NCI-H446 treated with DMSO at 0.1 percent for 48 hours (cell line): ENCODE measurements at places on chromosomes 7 and 10.

GRCh38 chr10:44383749-44384600 lies 922 bp downstream of the CXCL12 start:
- DNase-seq = no peak

- no peak for DNase-seq
Observed at GRCh38 chr7:75993689-75994387, 557 bp downstream of the TMEM120A start.

DNA sequence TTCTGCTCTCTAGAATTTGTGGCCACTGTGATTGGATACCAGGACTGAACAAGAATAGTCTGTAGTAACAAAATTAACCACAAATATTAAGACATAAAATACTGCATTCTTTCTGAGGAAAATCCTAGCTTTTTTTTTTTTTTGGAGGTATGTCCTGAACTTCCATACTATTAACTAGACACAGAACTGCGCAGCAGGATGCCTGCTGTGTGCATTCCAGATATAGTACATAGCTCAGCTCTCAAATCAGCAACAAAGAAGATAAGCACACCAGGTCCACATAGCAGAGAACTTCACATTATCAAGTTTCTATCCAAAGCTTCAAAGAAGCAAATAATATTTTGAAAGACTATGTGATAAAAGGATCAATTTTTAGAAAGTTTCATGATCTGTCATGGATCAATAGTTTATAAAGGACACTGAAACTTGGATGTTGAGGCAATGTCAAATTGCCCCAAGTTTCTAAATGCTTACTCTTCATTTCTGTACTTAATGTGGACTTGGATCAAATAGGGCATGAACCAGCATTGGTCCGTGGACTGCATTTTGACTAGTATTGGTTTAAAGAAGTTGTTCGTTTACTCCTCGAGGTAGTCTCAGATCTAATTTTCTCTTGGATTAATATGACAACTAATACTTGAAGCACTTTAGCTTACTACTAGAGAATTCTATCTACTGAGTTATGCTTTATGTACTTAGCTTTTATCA lies 15.4 kb downstream of the NAMPT start:
- DNase-seq = no peak

DNA sequence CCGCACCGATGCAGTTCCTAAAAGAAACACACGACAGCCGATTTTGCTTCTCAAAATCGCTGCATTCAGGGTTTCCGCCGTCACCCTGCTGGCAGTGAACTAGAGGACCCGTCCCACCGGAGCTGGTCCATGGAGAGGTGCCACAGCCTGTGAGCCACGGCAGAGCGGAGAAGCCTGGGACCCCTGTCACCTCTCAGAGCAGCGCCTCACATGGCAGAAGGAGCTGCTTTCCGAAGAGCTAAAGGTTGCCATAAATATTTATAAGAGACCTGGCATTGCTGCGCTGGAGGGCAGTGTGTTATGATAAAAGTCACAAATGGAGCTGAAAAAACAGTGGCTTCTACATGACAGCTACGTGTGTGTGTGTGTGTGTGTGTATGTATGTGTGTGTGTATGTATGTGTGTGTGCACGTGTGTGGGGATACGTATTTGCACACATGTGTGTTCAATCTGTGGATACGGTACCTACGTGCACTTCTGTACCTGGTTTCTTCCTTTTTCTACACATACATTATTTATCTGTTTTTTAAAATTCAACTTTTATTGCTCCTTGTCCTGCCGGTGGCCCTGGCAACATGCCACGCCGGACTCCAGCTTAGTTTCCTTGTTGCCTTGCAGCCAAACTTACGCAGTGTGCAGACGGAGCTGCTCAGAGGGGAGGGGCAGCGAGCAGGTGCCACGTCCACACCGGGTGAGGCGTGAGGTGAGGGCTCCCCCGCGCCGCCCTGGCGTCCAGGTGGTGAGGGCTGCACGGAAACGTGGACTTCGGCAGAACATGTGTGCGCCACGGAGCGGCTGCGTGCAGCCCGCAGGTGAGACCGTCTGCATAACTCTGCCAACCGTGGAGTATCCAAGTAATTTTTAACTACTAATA lies 115.2 kb upstream of the PITRM1 start:
- DNase-seq = no peak

DNA sequence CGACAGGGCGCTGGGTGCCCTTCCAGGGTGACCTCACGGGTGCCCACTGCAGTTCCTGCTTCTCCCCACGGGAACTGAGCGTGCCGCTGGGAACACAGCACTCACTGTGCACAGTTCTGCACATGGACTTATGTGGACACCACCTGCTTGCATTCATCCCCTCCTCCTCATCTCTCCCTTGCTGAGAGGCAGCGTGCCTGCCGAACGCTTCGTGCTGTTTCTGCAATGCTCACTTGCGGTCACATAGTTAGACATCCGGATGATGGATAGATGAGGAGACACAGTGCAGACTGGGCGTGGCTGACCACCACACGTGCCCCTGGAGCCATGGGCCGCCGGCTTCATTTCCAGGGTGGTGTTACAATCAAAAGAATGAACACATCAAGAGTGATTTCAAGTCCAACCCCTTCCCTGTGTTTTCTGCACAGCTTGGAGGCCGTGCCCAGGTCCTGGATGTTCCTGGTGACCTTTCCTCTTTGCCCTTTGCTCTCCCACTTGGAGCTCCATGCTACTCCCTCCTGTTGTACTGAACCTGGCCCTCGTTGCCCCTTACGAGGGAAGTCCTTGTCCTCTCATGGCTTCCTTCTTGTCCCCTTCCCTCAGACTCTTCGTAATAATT lies 119.4 kb downstream of the VIPR2 start:
- no peak for DNase-seq

GRCh38 chr10:110964681-110965080 lies 45.3 kb downstream of the SHOC2 start:
- DNase-seq = no peak

DNA sequence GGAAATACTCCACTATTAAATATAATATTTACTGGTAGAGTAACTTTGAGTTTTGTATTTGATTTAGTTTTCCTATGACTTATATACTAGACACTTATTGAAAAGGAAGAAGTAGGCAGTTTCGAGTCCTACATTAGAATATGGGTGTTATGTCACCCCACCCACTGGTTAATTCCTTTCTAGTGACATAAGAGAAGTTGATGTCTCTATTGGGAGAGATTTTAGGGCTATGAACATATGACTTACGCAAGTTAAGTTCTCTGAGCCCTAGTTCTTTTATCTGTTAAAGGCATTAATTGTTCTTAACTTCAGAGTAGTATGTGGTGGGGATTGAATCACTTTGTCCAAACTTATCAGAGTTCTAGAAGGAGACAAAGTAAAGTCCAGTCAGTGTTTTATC lies 30.5 kb downstream of the CPED1 start:
- DNase-seq = no peak

GRCh38 chr10:64773357-64773756 lies 1252.2 kb downstream of the REEP3 start:
- DNase-seq = no peak

DNA sequence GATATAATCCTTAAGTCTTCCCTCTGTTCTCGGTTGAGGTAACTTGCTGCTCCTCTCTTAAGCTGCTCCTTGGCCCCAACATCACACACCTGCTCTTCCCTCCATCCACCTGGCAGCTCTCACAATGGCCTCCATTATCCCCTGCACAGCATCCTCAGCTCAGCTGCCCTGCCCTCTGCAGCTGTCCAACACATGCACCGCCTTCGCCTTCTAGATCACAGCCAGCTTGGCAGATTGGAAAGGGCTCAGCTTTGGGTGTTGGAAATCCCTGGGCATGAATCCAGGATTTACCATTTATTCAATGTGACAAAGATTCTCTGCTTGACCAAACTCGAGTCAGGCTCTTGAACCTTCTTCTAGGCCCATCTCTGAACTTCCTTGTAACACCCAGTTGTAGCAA lies 20.6 kb downstream of the RGR start:
- peak; percentile 31 for DNase-seq

DNA sequence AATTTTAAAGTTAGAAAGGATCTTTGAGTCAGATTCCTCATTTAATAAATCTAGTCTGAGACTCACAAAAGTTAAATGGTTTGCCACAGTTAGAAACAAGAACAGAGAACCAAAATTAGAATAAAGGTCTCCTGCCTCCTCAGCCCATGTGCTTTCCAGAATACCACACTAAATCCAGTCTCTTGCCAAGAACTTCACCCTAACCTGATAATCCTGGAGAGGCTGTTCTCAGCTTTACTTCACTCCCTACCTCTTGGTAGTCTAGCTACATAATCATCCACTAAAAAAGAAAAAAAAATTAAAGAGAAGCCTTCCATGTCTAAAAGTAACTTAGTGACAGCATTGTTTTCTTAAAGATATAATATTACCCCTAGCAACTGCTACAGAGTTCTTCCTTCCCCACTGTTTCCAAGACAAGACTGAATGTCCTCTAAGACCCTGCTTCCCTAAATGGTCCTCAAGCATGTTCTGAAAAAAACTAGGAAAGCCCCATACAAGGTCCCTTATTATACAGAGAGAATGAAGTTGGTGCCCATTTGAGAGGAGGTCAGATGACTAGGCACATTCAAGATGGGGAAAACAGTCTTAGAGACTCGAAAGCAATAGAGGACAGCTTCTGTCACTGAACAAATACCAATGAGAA lies 56.8 kb downstream of the ZNF438 start:
- no peak for DNase-seq

DNA sequence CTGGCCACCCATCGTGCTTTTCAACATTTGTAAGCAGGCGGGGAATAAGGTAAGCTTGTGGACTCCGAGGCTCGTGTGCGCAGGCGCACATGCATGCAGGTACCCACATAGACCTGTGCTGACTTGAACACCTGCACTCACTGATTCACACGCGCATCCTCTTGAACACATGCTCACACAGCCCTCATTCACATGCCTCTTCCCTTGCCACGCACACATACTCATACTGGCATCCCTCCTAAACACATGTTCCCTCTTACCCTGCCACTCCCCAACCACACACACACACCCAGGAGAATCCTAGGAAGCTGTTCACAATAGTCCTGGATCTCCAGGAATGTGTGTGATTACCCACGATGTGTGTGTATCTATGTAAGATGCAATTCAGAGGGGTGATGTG lies 44.1 kb upstream of the LBX1 start:
- no peak for DNase-seq

GRCh38 chr10:89363729-89364442 lies 14.0 kb upstream of the IFIT1B start:
- no peak for DNase-seq

DNA sequence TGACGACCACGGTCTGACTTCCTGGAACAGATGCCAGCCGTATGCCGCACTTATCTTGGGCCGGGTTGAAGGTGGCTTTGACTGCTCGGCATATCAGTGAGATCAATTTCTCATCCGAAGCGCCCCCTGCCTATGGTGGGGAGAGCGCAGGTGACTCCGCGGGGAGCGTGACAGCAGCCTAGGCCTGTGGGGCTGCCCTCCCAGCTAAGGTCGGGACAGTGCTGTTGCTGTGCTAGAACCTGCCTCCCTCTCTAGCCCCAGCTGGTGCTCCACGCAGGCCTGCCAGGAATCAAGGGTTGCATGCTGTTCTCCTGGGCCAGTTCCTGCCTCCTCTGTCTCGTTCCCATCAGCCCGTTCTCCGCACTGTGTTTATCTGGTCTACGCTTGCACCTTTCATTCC lies 49.8 kb downstream of the PODXL start:
- no peak for DNase-seq

- DNase-seq = no peak
Observed at GRCh38 chr10:79115302-79115701, 46.5 kb downstream of the ZMIZ1 start.

DNA sequence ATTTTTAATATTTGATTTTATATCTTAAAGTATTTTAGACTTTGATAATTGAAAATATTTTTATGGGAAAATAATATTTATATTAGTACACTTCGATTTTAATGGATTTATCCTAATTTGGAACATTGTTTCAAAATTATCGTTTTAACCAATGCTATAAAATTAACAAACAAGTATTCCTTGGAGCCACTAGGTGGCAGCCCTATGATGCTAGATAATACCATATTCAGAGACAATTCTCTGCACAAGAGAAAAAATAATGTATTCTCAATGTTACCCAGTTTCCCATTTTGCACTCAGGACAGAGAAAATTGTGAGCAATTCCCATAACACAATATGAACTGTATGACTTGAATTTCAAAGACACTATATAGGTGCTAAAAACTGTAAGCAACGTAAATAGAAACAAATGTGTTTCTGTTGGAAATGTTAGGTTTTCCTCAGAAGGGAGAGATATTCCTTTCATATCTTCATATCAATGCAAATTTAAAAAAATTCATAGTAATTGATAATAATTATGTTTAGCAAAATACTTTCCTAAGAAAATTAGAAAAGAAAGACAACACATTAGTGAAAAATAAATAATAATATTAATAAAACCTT lies 237.8 kb downstream of the SEMA3E start:
- DNase-seq = no peak

GRCh38 chr10:111116762-111117445 lies 40.1 kb downstream of the ADRA2A start:
- DNase-seq = no peak

DNA sequence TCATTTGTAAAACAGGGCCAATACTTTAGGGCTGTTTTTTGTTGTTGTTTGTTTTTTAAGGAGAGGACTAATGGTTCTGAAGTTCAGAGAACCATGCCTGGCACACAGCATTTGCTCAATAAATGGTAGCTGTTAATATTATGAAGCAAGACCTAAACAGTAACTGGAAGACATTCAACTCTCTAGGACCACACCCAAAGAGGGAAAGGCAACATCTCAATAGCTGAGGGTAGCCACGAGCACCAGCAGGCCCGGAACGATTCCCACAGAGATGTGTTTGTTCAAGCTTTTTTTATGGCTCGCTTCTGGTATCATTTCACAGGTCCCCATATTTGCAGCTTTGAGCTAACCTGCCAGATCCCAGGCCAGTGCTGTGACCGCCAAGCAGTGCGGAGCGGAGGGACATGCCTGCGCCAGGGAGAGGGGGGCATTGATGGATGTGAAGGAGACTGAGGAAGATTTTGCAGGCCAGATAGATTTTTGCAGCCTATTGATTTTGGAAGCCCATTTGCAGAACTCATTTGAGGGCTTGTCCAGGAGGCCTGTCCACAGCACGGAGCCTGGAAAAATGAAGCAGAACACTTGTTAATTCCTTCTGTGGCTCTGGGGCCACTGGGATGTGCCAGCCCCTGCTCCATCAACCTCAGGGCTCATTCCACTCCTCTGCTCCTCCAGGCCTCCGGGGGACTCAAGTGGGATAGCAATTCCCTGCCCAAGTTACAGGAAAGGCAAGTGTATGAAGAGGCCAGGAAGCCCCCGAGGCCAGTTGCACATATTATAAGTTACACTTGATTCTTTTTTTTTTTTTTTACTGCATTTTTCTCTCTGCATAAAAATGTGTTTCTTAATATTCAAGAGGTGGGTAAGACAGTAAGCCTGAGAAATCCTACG lies 57.3 kb upstream of the FGFR2 start:
- no peak for DNase-seq
